SJSA1 (cell line): ENCODE measurements at places on chromosomes 5 and 9. TPM values are rescaled to one million over a fixed set of nuclear protein-coding genes. Genes with fewer than 3 reads are reported as not detected.
A peak's percentile ranks its signal among the peaks of the same experiment; 100 is the strongest.

The CER1 gene
- not detected in 2 replicates for total RNA-seq

DNA sequence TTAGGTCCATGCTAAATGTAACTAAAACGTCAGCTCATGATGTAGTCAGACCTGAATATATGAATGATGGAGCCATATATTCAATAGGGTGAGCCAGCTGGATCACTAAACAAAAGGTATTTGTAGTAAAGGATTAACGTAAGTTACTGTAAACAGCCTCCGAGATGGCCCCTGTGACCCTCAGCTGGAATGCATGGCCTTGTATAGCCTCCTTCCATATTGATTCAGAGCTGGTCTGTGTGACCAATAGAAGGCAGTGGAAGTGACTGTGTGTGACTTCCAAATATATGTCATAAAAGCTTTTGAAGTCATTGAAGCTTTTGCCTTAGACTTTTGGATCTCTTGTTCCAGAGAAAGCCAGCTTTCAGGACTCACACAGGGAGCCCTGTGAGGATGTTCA lies 154.4 kb upstream of the CHD1 start:
- H3K27ac ChIP-seq: no peak overlapping the region
- no peaks in the 10 kb centered on the region for H3K27me3 ChIP-seq
- DNase-seq: no peak
- H3K36me3 ChIP-seq: no peaks in the 10 kb centered on the region
- no peaks in the 10 kb centered on the region for H3K4me1 ChIP-seq

The BTNL3 gene
- total RNA-seq: not detected in 2 replicates

GRCh38 chr9:95415158-95415557 lies 97.6 kb upstream of the FANCC start:
- H3K27ac ChIP-seq: peak overlapping the region; percentile 49
- H3K36me3 ChIP-seq: no peaks in the 10 kb centered on the region
- H3K27me3 ChIP-seq: no peaks in the 10 kb centered on the region
- peaks cover 48% of the 10 kb centered on the region for H3K4me1 ChIP-seq
- DNase-seq: peak; percentile 50

GRCh38 chr5:90691533-90691932 lies 132.9 kb downstream of the ADGRV1 start:
- no peak overlapping the region for H3K27ac ChIP-seq
- H3K27me3 ChIP-seq: no peaks in the 10 kb centered on the region
- no peak overlapping the region for H3K4me3 ChIP-seq
- DNase-seq: no peak
- no peaks in the 10 kb centered on the region for H3K36me3 ChIP-seq
- no peaks in the 10 kb centered on the region for H3K4me1 ChIP-seq

The DBH gene
- not detected in 2 replicates for total RNA-seq

- no peak for DNase-seq
- H3K27me3 ChIP-seq: no peaks in the 10 kb centered on the region
- no peak overlapping the region for H3K27ac ChIP-seq
- no peaks in the 10 kb centered on the region for H3K36me3 ChIP-seq
Observed at GRCh38 chr9:5971740-5972139, 43.7 kb downstream of the RANBP6 start.

The SLC36A2 gene
- not detected in 2 replicates for total RNA-seq

The PPP3R2 gene
- not detected in 2 replicates for total RNA-seq

DNA sequence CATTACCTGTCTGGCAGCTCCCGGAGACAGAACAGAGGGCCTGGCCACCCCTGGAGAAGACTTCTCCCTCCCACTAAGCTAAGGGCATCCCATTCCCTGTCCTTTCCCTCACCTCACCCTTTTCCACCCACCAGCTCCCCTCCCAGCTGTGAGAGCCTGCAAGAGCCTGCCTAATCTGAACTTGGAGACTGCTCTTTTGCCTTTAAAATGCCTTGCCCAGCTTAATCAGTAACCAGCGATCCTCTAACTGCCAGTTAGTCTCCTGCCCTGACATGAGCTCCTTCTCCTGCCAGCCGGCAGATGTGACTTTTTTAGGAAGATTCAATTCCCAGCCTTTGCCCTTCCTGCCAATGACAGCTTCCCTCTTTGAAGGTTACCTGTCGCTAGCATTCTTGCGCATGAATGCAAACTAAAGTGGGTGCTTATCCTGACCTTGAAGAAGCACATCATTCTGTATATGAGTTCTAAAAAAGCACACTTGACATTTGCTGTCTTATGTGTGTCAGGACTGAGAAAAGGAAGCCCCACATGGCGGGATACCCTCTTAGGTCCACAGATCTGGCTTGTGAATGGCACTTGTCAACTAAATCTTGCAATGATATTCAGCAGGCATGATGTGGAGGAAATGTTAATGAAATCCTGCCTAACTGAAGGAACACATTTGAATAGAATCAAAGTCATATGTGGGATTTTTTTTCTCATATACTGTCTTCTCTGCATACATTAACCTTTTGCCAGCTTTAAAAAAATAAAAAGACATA lies 411.2 kb upstream of the SLC30A5 start:
- no peaks in the 10 kb centered on the region for H3K36me3 ChIP-seq
- no peak overlapping the region for H3K27ac ChIP-seq
- no peaks in the 10 kb centered on the region for H3K27me3 ChIP-seq
- H3K4me3 ChIP-seq: no peak overlapping the region
- H3K4me1 ChIP-seq: no peaks in the 10 kb centered on the region

DNA sequence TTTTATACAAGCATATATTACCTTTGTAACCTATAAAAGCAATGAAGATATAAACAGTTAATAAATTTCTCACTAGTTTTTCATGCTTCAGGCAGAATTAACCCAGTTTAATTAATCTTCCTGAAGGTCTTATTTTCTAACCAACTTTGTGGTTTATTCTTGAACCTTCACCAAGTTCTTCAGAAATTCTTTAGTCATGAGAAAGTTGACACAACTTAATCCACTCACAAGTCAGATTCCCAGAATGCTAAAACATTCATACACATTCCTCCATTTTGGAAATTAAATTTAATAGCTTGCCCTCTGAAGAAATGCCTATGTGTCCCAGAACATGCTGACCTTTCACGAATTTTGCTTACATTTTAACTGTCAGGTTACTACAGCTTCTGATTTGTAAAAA lies 105.4 kb upstream of the PAM start:
- H3K4me1 ChIP-seq: no peaks in the 10 kb centered on the region
- DNase-seq: no peak
- H3K4me3 ChIP-seq: no peak overlapping the region
- no peaks in the 10 kb centered on the region for H3K36me3 ChIP-seq
- no peaks in the 10 kb centered on the region; the same call in 1 of the 2 replicates for H3K27me3 ChIP-seq

DNA sequence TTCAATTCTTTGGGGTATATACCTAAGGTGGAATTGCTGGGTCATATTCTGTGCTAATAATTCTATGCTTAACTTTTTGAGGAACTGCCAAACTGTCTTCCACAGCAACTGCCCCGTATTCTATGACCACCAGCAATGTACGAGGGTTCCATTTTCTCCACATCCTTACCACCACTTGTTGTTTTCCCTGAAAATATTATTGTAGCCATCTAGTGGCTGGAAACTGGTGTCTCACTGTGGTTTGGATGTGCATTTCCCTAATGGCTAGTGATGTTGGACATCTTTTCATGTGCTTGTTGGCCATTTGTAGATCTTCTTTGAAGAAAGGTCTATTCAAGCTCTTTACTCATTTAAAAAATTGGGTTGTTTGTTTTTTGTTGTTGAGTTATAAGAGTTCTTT lies 30.7 kb downstream of the MSX2 start:
- no peak overlapping the region for H3K27ac ChIP-seq
- DNase-seq: no peak
- H3K4me1 ChIP-seq: no peaks in the 10 kb centered on the region
- H3K27me3 ChIP-seq: peaks cover 33% of the 10 kb centered on the region
- no peaks in the 10 kb centered on the region for H3K36me3 ChIP-seq
- no peak overlapping the region for H3K4me3 ChIP-seq

DNA sequence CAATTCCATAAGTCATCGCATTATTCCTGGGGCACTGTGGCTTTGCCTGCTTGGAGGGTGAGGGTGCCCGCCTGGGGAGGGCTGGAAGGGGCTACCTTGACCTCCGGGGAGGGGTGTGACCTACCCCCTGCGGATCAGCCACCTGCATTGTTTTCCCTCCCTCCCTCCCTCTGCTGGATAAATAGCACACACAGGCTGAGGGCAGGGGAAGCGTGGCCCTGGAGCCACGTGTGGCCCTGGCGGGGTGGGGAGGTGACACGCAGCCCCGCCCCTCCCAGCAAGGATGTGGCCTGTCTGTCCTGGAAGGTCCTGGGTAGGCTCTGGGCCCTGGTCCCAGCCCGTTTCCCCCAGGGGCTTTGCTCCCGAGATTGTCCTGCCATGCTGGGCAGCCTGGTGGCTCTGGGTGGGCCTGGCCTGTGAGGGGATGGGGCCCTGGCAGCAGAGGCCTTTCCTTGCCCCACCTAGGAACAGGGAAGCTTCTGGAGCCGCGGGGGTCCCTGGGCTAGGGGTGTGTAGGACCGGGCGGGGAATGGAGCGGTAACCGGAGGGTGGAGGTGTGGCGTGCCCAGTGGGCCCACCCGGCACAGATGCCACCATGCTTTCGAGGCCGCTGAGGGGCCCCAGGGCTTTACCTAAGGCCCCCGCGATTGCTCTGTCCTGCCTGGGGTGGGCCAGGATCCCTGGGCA lies 33.4 kb downstream of the RXRA start:
- no peak overlapping the region for H3K4me3 ChIP-seq
- H3K27ac ChIP-seq: no peak overlapping the region
- H3K36me3 ChIP-seq: no peaks in the 10 kb centered on the region
- H3K4me1 ChIP-seq: no peaks in the 10 kb centered on the region
- H3K27me3 ChIP-seq: no peaks in the 10 kb centered on the region

DNA sequence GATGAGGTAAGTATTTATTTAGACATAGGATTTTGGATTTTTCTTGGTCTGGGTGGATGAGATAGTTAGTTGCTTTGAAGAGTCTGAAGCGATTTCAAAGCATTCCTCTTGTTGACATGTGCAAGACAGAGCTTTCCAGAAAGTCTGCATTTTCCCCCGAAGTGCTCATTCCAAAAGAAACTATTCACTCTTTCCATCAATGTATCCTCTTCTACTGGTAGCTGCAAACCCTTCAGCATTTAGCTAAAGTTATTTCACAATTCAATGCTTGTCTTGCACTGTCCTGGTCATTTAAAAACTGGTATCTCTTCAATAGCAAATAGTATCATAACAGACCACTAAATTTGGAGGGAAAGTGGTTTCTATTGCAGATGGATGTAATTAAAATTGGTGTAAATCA lies 13.0 kb downstream of the NREP start:
- no peaks in the 10 kb centered on the region for H3K27me3 ChIP-seq
- H3K36me3 ChIP-seq: no peaks in the 10 kb centered on the region
- H3K4me1 ChIP-seq: peaks cover 51% of the 10 kb centered on the region

- no peak overlapping the region for H3K4me3 ChIP-seq
- H3K4me1 ChIP-seq: no peaks in the 10 kb centered on the region
- DNase-seq: peak; percentile 52
- H3K27ac ChIP-seq: no peak overlapping the region
Observed at GRCh38 chr9:34546834-34547827, 24.3 kb upstream of the ENHO start.

DNA sequence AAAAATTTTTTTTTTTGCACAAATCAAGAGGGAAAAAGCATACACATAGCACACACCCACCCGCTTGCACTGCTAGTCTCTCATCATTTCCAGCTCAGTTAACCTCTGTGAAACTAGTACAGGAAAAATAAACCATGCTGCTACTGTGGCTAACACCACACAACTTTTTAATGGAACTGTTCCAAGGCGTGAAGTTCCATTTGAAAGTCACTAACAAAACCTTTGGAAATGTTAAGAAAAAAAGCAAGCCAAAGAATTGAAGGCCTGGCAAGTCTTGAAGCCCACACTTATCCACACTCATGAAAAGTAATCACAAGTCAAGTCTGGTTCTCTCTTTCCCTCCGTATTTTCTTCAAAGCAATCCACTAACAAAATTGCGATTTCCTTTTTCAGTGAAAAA lies 116.3 kb downstream of the FANCC start:
- peak overlapping the region; percentile 20; the same call in 1 of the 2 replicates for H3K27ac ChIP-seq
- no peak for DNase-seq
- H3K27me3 ChIP-seq: no peaks in the 10 kb centered on the region
- peaks cover 47% of the 10 kb centered on the region for H3K4me1 ChIP-seq
- no peaks in the 10 kb centered on the region for H3K36me3 ChIP-seq

- no peak overlapping the region for H3K4me3 ChIP-seq
- H3K4me1 ChIP-seq: peaks cover 17% of the 10 kb centered on the region
- no peak overlapping the region for H3K27ac ChIP-seq
- H3K27me3 ChIP-seq: no peaks in the 10 kb centered on the region
- no peaks in the 10 kb centered on the region for H3K36me3 ChIP-seq
Observed at GRCh38 chr5:149801307-149801990, 71.3 kb downstream of the PPARGC1B start.

GRCh38 chr9:127814619-127815511 lies 12.2 kb downstream of the FPGS start:
- H3K4me3 ChIP-seq: no peak overlapping the region
- H3K36me3 ChIP-seq: peaks cover 83% of the 10 kb centered on the region
- H3K27me3 ChIP-seq: no peaks in the 10 kb centered on the region
- no peak for DNase-seq
- H3K27ac ChIP-seq: no peak overlapping the region

DNA sequence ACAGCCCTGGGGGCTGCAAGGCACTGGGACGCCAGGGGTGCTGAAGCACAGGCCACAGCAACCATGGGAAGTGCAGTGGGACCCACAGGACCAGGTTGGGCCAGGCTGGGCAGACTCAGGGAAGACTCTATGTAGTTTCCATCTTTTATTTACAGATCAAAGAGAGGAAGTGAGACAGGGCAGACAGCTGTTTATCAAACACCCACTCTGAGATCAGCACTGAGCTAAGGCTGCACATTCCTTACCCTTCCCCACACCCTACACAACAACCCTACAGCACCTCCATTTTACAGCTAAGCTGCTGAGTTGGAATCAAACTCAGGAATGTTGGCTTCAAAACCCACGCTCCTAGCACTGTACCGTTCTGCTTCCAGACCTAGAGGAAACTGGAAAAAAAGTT lies 19.8 kb downstream of the BARHL1 start:
- H3K36me3 ChIP-seq: peaks cover 19% of the 10 kb centered on the region
- no peaks in the 10 kb centered on the region for H3K4me1 ChIP-seq
- H3K27ac ChIP-seq: no peak overlapping the region
- H3K27me3 ChIP-seq: no peaks in the 10 kb centered on the region
- no peak overlapping the region for H3K4me3 ChIP-seq

- no peaks in the 10 kb centered on the region for H3K27me3 ChIP-seq
- peaks cover 24% of the 10 kb centered on the region for H3K4me1 ChIP-seq
- H3K27ac ChIP-seq: no peak overlapping the region
- peaks cover 17% of the 10 kb centered on the region; the same call in 1 of the 2 replicates for H3K36me3 ChIP-seq
- no peak for DNase-seq
- no peak overlapping the region for H3K4me3 ChIP-seq
Observed at GRCh38 chr5:83564069-83564749, 92.7 kb downstream of the VCAN start.

GRCh38 chr5:79577693-79578092 lies 34.5 kb upstream of the TENT2 start:
- H3K27me3 ChIP-seq: no peaks in the 10 kb centered on the region
- DNase-seq: no peak
- H3K36me3 ChIP-seq: no peaks in the 10 kb centered on the region
- H3K4me3 ChIP-seq: no peak overlapping the region

DNA sequence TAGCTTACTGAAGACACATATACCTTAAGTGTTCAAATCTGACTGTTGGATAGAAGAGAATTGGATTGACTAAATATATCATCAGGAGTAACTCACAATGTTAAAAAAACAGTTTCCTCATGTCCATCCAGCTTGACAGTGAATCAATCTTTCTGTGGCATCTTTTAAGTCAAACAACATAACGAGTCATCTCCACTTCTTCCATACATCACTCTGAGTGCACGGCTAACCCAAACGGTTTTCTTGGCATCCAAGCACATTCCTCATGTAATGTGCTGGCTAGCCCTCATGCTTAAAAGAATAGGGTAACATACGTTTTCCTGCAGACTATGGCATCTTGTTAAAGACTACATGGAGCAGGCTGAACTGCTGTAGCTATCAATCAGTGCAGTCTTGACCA lies 291.5 kb upstream of the TRPC7 start:
- no peak for DNase-seq
- H3K4me3 ChIP-seq: no peak overlapping the region
- no peaks in the 10 kb centered on the region for H3K36me3 ChIP-seq
- no peaks in the 10 kb centered on the region for H3K27me3 ChIP-seq
- peaks cover 20% of the 10 kb centered on the region for H3K4me1 ChIP-seq
- H3K27ac ChIP-seq: no peak overlapping the region

The FST gene
- total RNA-seq: 7.3 and 11.5 TPM in 2 replicates
